ENCODE measurements at places on chromosomes 11 and 22.

GRCh38 chr11:97684486-97685439 lies 1295.0 kb downstream of the JRKL start:
- DNase-seq = no peak

- peak; percentile 68 for DNase-seq
These were observed 78.8 kb upstream of the TOP3B start for GRCh38 chr22:22061085-22062077.

GRCh38 chr22:44108076-44108475 lies 72.6 kb upstream of the PARVG start:
- no peak for DNase-seq

- no peak for DNase-seq
These were observed 7.0 kb upstream of the RRM1 start for GRCh38 chr11:4087551-4087950.

GRCh38 chr22:28348613-28349609 lies 330.7 kb downstream of the TTC28 start:
- DNase-seq = no peak

- no peak for DNase-seq
These were observed 21.5 kb upstream of the P2RY2 start for GRCh38 chr11:73196576-73196975.

DNA sequence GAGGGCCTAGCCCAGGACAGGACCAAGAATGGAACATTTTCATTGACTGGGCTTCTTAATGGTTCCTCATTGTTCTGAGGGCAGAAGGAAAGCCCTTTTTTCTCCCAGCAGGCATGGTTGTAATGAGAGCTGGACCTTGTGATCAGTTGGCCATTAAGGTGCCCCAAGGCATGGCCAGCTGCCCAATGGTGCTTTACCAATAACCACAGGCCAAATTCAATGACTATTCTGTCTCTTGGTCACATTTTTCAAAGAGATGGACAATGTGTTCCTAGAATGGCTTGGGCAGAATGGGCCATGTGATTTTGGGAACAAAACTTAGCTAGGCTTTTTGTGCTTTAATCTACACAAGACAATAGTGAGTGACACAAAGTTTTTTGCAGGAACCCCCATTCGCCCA lies 7.3 kb downstream of the NAV2 start:
- no peak for DNase-seq

GRCh38 chr11:88398372-88398771 lies 60.8 kb upstream of the CTSC start:
- no peak for DNase-seq

GRCh38 chr11:116175707-116176106 lies 597.1 kb downstream of the BUD13 start:
- DNase-seq = no peak

GRCh38 chr11:94418123-94418765 lies 17.0 kb upstream of the GPR83 start:
- no peak for DNase-seq

DNA sequence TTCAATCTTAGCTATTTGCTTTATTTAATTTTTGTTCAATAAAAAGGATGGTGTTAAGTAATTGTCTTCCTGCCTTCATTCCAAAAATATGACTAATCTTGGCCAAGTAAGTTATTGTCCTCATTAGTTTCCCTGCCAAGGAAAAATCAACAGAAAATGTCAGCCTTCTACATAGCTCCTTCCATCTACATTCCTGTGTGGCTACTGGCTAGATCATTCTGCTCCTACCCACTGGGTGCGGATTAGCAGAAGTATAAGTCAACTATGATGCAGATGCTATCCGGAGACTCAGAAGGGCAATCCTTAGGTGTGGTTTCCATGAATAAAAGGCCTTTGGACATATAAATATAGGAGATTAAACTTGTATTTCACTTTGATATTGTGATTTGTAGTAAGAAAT lies 154.4 kb downstream of the SBF2 start:
- DNase-seq = no peak

DNA sequence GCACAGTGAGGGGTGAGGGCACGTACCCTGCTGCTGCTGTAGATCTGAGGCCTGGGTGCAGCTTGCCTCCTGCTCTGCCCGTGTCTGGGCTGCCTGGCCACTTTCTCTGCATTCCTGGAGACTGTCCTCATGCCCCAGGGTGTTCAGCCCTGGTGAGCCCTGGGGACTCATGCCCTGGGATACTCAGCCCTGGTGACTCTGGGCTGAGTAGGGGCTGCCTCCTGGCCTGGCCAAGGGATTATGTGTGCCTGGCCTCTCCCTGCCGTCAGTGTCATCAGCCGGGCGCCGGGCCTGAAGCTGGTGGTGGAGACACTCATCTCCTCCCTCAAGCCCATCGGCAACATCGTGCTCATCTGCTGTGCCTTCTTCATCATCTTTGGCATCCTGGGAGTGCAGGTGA lies 94.7 kb downstream of the CACNA1I start:
- DNase-seq = no peak

DNA sequence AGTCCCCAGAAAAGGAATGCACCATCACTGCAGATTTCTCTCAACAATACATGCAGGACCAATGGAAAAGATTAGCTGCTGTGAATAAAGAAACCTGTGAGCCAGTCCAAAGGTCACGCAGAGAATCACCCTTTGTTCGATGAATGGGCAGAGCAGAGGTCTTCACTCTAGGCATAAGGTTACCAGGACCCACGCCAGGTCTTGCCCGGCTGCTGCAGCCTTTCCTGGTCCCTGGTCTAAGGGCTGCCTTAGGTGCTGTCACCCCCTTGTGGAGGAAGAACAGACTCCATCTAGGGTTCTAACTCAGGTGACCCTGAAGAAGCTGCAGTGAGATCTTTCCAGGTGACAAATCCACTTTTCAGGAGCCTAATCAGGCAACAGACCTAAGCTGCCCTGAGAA lies 29.0 kb upstream of the NAP1L4 start:
- DNase-seq = peak; percentile 61

GRCh38 chr11:17457396-17458173 lies 19.1 kb downstream of the ABCC8 start:
- no peak for DNase-seq

DNA sequence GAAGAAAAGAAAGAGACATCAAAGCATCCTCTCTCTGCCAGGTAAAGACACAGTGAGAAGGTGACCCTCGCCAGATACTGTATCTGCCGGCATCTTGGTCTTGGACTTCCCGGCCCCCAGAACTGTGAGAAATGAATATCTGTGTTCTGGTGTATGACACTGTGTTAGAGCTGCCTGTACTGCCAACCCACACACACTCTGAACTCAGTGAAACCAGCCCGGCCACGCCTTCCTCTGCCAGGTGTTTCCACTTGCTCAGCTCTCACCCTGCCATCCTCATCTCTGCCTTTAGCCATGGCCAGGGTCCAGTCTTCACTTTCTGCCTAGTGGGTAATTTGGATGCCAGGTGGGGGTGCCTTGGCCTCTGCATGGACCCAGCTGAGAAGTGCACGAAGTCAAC lies 24.0 kb downstream of the CBX7 start:
- DNase-seq = no peak

- no peak for DNase-seq
These were observed 46.0 kb downstream of the AHNAK start for GRCh38 chr11:62500650-62501030.

- DNase-seq = no peak
These were observed 68.1 kb downstream of the ALX4 start for GRCh38 chr11:44241851-44242250.

- no peak for DNase-seq
These were observed 54.2 kb downstream of the OTOG start for GRCh38 chr11:17601256-17601671.

DNA sequence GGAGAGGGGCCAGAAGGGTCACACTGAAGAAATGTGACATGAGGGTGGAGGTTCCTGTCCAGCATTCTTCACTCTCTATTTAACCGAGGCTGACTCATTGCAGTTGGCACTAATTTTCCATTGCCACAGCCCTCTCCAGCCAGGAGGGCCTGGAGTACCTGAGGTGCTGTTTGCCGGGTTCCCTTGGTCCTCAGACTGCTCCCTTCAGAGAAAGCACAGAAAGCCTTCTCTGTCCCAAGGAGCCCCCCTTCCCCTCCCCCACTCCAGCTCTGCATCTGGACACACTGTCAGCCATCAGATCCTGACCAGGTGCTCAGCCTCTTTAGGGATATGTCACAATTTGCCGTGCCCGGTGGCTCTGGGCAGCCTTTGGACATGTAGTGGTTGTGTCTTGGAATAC lies 3.2 kb upstream of the C11orf91 start:
- no peak for DNase-seq

DNA sequence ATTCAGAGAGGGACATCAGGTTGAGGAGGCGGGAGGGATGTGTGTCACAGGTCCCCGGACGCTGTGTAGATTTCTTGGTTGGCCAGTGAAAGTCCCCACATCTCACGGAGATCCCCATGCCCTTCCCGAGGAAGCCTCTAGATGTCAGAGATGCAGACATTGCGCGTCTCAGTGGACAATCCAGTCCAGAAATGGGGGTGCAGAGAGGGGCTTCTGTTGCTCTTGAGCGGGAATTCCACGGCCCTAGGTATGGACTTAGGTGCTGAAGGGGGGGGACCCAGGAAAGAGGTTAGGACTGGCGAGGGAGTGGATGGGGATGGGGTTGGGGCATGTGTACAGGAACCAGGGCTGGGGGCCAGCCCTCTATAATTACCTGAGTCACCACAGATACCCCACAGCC lies 7.0 kb downstream of the THY1 start:
- no peak for DNase-seq

GRCh38 chr22:29385748-29386147 lies 2.6 kb downstream of the AP1B1 start:
- no peak for DNase-seq

- DNase-seq = peak; percentile 43
These were observed 104.7 kb downstream of the ETS1 start for GRCh38 chr11:128482512-128483191.

DNA sequence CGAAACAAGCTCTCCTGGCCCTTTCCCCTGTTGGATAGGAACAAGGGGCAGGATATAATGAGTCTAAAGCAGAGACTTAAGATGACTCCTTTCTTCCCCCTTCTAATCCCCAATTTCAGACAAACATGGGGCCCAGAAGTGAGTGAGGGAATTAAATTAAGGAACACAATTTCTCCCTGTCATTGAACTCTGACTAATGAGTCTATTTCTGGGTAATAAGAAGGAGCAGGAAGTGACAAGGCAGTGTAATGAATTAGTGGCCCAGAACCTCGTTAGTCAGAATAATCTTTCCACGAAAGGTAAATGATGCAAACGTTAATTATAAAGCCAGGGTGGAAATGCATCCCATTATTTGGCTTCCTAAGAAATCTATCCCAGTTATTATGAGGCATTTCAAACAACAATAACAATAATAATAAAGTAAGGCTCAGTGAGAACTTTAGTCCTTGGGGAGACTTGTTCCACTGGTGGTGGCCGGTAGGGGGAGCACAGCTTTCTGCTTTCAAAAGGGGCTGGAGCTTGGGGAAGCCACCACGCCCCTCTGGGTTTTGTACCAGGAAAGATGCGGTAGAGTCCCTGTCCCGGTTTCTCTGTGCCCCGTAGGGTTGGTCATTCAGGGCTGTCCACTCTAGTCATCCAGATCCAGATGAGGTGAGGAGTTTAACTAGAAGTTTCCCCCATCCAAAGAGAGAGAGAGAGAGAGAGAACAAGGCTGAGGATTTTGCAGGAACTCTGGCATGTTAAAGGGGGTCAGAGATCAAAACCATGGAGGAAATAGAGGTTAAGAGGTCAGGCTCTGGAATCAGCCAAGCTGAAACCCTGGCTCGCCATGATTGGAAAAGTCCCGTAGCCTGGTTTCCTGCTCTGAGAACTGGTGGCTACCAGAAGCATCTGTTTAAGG lies 298.3 kb downstream of the NTM start:
- peak; percentile 86 for DNase-seq

DNA sequence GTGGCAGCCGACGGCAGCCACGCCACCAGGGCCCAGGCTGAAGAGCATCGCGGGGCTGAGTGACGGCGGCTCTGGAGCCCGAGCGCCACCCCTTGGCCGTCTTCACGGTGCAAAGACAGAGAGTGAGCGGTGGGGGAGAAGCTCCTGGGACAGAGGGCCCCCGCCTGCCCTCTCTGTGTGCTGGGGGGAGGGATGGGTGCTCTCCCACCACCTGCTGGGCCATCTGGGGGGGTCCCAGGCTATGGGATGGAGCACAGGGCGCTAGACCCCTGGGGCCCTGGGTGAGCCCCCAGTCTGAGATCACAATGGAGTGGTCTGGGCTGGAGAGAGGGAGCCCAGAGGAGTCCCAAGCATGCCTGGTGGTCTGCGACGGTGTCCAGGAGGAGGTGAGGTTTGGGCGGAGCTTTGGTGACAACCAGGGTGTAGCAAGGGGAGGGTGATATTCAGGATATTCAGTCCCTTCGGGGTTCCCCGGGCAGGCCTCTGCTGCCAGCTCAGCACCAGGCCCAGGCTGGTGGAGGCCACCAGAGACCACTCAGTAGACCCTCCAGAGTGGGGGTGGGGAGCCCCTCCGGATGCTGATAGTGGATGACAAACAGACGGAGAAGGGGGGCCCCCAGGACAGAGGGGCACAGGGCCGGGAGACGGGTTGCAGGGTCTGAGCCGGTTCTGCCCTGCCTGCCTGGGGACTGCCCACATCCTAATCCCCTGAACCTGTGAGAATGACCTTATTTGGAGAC lies 78.1 kb upstream of the PRR5 start:
- DNase-seq = peak; percentile 32

GRCh38 chr11:362642-363442 lies 6.5 kb upstream of the B4GALNT4 start:
- no peak for DNase-seq

- no peak for DNase-seq
These were observed 20.6 kb downstream of the ADM start for GRCh38 chr11:10325277-10326011.

GRCh38 chr11:61494381-61494961 lies 14.1 kb upstream of the LRRC10B start:
- DNase-seq = no peak

DNA sequence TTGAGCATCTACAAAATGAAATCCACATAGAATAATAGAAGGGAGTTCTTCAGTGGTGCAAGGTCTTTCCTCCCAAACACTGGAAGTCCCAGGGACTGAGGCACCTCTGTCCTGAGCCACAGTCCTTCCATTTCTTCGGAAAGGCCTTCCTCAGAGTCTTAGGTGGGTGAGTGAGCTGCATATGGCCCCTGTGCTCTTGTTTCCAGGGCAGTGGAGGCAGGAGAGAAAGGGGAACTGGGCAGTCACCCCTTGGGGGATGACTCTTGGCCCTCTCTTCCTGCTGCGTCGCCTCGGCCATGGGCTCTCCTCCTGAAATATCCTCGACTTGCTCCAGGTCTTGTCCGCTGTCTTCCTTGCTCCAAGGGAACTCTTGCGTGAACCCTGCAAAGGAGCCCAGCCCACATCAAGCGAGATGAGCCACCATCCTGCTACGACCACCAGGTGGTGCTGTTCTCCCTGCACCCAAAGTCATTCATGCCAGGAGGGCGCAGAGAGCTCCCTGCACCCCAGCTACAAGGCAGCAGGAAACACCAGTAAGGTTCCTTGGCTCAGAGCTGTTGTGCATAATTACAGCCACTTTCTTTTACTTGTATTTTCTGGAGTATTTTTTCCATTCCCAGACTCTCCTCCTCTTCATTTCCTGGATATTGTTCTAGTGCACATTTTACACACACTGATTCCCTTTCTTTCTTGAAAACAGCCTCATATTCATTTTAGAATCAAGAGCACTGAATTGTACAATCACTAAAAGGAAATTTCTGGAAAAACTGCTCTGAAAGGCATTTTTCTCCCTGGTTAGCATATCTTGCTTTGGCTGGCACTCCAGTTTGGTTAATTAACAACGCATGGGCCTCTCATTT lies 397.8 kb downstream of the OPCML start:
- peak; percentile 81 for DNase-seq
